ENCODE measurements at places on chromosomes 4 and X. TPM values are rescaled to one million over a fixed set of nuclear protein-coding genes. Genes with fewer than 3 reads are reported as not detected.
A peak's percentile ranks its signal among the peaks of the same experiment; 100 is the strongest.

GRCh38 chr4:17169699-17170098 is 271.3 kb upstream of the LDB2 start:
- H3K4me3 ChIP-seq: no peak overlapping the region
- no peaks in the 10 kb centered on the region for H3K27me3 ChIP-seq
- peaks cover 4% of the 10 kb centered on the region for H3K4me1 ChIP-seq
- no peaks in the 10 kb centered on the region for H3K36me3 ChIP-seq

- no peaks in the 10 kb centered on the region for H3K36me3 ChIP-seq
- H3K27ac ChIP-seq: no peak overlapping the region
- H3K4me1 ChIP-seq: no peaks in the 10 kb centered on the region
- no peak for DNase-seq
Measured at GRCh38 chr4:187996502-187997177, 1.1 kb downstream of the ZFP42 start.

- no peaks in the 10 kb centered on the region for H3K27me3 ChIP-seq
- no peak for DNase-seq
- no peaks in the 10 kb centered on the region for H3K4me1 ChIP-seq
- no peak overlapping the region for H3K4me3 ChIP-seq
Measured at GRCh38 chr4:141676087-141676670, 39.8 kb downstream of the IL15 start.

Gene BEND4
- 0.42 TPM for total RNA-seq

- no peaks in the 10 kb centered on the region for H3K4me1 ChIP-seq
- no peak overlapping the region for H3K27ac ChIP-seq
- no peaks in the 10 kb centered on the region for H3K36me3 ChIP-seq
- DNase-seq: no peak
Measured at GRCh38 chr4:102042871-102043802, 252.6 kb downstream of the BANK1 start.

DNA sequence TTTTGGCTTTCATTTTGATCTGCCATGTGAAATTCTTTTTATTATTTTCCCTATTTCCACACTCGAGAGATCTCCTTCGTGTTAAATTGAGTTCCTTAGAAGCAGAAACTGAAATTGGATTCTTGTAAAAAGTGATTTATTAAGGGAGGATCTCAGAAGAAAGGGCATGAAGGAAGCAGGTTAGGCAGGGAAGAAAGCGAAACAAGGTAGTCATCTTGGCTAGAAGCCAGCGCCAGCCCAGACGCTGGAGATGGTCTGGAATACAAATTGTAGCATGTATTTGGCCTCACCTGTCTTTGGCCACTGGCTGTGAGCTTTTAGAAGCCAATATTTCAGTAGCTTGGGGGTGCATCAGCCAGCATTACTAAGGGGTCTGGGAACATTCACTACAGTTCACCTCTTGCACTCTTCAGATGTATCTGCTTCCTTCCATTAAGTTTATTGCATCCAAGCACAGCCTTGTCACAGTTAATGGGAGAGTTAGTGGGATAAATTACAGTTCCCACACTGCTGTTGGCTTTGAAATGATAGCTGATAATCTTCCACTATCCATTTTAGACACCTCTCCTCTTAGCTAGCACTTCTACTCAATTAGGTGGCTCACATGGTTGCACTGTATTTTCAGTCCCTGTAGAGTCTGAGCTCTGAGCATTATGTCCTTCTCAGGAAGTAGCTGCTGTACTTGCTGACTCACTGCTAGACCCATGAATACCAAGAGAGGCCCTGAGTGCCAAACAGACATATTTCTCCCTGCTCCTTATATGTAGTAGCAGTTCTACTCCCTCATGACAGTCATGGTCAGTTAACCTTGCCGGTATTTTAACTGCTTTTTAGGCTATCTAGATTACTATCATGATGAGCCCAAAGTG is 14.6 kb downstream of the GRXCR1 start:
- no peak for DNase-seq
- no peaks in the 10 kb centered on the region for H3K4me1 ChIP-seq
- no peaks in the 10 kb centered on the region for H3K27me3 ChIP-seq
- no peaks in the 10 kb centered on the region for H3K36me3 ChIP-seq

GRCh38 chr4:26005764-26006163 is 91.7 kb downstream of the SMIM20 start:
- H3K27ac ChIP-seq: no peak overlapping the region
- H3K36me3 ChIP-seq: no peaks in the 10 kb centered on the region
- no peaks in the 10 kb centered on the region for H3K4me1 ChIP-seq
- DNase-seq: no peak
- no peak overlapping the region for H3K4me3 ChIP-seq

DNA sequence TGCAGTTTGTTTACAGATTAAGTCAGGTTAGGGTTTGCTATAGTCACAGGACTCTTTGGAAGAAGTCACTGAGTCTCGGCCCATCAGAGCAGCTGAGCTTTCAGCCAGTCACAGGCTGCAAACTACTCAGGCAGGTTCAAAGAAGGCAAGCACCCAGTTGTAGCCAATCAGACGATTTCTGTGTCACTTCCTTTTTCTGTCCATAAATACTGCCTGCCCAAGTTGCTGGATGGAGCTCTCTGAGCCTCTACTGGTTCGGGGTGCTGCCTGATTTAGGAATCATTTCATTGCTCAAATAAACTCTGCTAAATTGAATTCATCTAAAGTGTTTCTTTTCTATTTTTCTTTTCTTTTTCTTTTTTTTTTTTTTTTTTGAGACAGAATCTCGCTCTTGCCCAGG is 7.3 kb upstream of the SH3BP2 start:
- no peak overlapping the region for H3K4me3 ChIP-seq
- no peak overlapping the region for H3K27ac ChIP-seq
- no peaks in the 10 kb centered on the region for H3K4me1 ChIP-seq
- DNase-seq: peak; percentile 4
- H3K36me3 ChIP-seq: no peaks in the 10 kb centered on the region
- no peaks in the 10 kb centered on the region for H3K27me3 ChIP-seq

Gene TLR6
- 4.2 TPM for total RNA-seq

DNA sequence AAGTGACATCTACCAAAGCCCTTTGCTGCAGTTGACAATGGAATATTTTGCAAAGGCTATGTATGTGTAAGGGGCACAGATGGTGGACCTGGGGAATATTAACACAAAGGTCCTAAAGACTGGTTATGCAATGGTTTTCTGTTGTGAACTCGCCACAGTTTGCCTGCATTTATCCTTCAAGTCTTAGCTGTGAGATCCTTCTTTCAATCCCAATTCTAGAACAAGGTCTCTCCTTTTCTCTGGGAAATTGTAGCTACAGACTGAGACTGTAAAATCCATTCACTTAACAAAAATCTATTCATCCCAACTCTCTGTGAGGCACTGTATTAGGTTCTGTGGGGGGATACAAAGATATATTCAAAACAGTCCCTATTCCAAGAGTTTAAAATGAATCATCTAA is 250.4 kb downstream of the GPM6A start:
- H3K36me3 ChIP-seq: no peaks in the 10 kb centered on the region
- no peak overlapping the region for H3K4me3 ChIP-seq
- no peak for DNase-seq
- H3K4me1 ChIP-seq: no peaks in the 10 kb centered on the region

GRCh38 chr4:148265627-148266026 is 176.6 kb downstream of the NR3C2 start:
- no peak overlapping the region for H3K27ac ChIP-seq
- H3K36me3 ChIP-seq: no peaks in the 10 kb centered on the region
- no peak overlapping the region for H3K4me3 ChIP-seq
- no peak for DNase-seq

Gene ARX
- not detected for total RNA-seq

Gene STAP1
- 0.42 TPM for total RNA-seq

Gene RGN
- 0.87 TPM for total RNA-seq

DNA sequence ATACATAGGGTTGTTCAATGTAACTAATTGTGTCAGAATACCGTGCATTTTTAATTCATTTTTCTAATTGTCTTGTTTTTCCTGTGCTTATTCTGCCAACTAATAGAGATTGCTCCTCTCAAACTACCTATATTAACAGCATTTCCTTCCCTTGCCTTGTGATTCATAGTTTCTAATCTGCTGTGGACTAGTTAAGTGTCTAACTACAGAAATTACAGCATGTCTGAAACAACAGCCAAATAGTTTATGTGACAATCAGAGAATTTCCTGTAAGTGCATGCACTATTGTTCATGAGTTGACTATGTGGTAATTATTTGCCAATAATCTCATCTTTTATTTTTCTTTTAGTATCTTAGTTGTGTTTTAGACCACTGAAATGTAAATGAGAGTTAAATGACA is 4.1 kb upstream of the SEC24B start:
- peaks cover 13% of the 10 kb centered on the region for H3K4me1 ChIP-seq
- H3K4me3 ChIP-seq: no peak overlapping the region
- no peak overlapping the region for H3K27ac ChIP-seq
- H3K27me3 ChIP-seq: no peaks in the 10 kb centered on the region
- no peaks in the 10 kb centered on the region for H3K36me3 ChIP-seq
- no peak for DNase-seq

DNA sequence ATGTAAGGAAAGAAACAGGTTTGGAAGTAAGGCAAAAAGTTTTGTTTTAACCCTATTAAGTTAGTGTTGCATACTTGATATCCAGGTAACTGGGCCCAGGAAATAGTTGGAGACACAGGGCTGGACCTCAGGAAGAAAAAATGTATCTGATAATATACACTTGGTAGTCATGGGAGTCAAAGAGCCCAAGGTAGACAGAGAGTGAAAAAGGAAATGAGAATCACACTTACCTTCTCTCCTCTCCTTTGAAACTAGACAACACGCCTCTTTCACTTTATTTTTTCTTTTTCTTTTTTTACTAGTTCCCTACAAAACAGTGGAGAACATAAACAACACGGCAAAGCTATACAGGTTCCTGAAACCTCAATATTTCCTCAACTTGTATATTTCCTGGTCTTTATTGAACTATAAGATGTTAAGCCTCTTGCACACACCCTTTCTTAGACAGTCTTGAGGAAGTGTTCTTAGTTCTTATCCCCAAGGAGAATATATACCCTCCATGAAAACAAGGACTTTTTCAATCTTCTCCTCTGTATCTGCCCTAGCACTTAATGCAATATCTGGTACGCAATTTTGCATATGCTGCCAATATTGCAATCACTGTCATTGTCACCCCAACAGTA is 27.2 kb downstream of the SYTL4 start:
- no peak for DNase-seq
- H3K4me3 ChIP-seq: no peak overlapping the region
- H3K27ac ChIP-seq: no peak overlapping the region
- H3K4me1 ChIP-seq: no peaks in the 10 kb centered on the region
- H3K27me3 ChIP-seq: peaks cover 21% of the 10 kb centered on the region
- H3K36me3 ChIP-seq: peaks cover 9% of the 10 kb centered on the region

GRCh38 chr4:2485956-2486355 is 17.1 kb downstream of the RNF4 start:
- peaks cover 85% of the 10 kb centered on the region for H3K4me1 ChIP-seq
- peaks cover 20% of the 10 kb centered on the region for H3K36me3 ChIP-seq
- no peaks in the 10 kb centered on the region for H3K27me3 ChIP-seq
- H3K4me3 ChIP-seq: no peak overlapping the region

DNA sequence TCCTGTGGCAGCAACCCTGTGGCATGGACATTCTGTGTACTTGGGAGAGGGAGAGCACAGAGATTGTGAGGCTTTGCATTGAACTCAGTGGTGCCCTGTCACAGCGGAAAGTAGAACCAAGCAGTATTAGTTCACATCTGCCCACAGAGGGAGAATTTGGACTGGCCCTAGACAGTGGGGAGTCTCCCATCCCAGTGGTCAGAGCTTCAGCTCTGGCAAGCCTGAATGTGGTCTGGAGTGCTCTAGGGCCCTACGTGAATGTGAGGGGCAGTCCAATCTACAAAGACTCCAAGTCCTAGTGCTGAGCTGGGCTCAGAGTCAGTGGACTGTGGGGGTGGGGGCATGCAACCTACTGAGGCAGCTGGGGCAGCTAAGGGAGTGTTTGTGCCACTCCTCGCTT is 34.8 kb downstream of the ZIC3 start:
- DNase-seq: no peak
- no peaks in the 10 kb centered on the region for H3K4me1 ChIP-seq
- no peaks in the 10 kb centered on the region for H3K36me3 ChIP-seq
- no peak overlapping the region for H3K27ac ChIP-seq

DNA sequence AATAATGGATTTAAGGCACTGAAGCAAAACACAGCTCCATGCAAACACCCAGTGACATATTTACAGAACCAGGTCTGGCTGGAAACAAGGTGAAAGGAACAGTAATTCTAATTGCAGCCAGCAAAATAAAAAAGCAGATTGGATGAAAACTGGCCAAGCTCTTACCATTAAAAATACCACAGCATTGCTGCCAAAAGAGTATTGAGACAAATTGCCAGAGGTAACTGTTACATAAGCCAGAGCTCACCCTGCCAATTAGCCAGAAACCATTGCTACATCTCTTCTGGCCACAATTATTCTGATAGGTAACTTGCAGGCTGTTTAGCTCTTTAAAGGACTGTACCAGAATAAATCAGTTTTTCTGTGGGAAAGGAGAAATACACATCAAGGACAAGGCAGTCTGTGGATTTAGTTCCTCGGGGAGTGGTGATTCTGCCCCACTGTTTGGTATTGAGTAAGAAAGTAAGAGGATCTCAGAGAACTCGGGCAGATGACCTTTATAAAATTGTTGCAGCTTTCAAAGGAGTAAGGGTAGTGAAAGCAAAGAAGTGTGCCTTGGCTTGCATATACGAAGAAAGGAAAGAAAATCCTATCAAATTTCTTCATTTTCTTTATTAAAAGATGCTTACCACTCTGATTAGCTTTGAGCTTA is 369.5 kb downstream of the PPP3CA start:
- no peak for DNase-seq
- H3K27ac ChIP-seq: no peak overlapping the region
- H3K36me3 ChIP-seq: no peaks in the 10 kb centered on the region
- H3K27me3 ChIP-seq: no peaks in the 10 kb centered on the region
- H3K4me3 ChIP-seq: no peak overlapping the region

- no peaks in the 10 kb centered on the region for H3K36me3 ChIP-seq
- no peak overlapping the region for H3K27ac ChIP-seq
- H3K27me3 ChIP-seq: no peaks in the 10 kb centered on the region
- no peak overlapping the region for H3K4me3 ChIP-seq
Measured at GRCh38 chr4:101037249-101037648, 310.1 kb downstream of the PPP3CA start.

Gene HSD17B13
- 1.2 TPM for total RNA-seq
